ENCODE measurements at places on chromosomes 7 and 10.

- DNase-seq = no peak
These were observed 141.0 kb upstream of the LANCL2 start for GRCh38 chr7:55224111-55224510.

DNA sequence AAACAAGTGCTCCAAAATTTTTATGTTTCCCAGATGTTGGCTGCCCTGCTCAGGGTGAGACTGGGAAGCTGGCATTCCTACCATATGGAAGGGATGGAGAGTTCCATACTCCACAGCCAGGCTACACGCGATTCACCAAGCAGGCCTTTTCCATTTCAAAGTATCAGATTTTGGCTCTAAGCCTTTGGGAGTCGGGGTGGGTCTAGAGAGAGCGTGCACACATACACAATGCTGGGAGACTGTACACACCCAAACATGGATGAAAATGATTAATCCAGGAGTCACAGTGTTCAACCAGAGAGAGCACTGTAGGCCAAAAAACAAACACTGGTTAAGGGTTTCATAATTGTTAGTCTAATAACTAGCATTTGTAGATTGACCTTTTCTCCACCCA is 295.0 kb downstream of the BICC1 start:
- DNase-seq = no peak

- DNase-seq = no peak
These were observed 77.6 kb downstream of the UBE2H start for GRCh38 chr7:129875160-129875559.

- DNase-seq = no peak
These were observed 455.7 kb upstream of the KLF6 start for GRCh38 chr10:4240608-4241197.

DNA sequence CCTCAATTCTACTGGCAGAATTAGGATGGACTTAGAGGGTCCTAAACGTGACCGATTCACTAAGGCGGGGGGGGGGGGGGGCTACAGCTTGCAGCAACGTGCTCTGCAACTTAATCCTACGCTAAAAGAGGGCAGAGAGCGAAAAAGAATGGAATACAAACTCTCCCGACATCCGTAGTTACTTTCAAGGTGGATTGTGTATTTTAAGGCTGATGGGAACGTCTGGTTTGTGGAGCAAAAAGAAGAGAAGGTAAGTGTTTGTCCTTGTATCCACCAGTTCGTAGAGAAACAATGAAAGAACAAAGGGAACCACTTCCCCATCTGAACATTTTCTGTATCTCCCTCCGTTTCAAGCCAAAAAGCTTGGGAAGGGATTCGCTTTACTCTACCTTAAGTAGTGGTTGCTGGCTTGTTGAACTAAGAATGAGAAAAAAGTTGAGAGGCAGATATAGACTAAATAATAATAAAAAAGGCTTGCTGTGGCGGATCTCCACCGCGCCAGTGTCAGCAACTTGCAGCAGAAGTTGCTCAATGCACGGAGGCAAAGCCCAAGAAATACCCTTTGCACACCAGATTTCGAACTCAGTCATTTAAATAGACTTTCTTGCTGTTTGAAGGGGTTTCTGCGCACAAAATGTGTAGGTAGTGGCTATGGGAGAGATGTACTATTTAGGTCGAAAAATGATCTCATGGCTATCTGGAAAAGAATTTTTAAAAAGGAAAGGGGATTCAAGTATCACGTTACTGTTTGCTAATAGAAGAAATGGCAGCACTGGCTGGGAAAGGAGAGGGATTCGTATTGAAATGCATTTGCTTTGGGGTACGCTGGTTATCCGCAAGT is 736 bp downstream of the SKIDA1 start:
- no peak for DNase-seq

- DNase-seq = no peak
These were observed 11.8 kb upstream of the TBXAS1 start for GRCh38 chr7:139817249-139817648.

- DNase-seq = no peak
These were observed 33.0 kb upstream of the GALNTL5 start for GRCh38 chr7:151923097-151923876.

GRCh38 chr10:59236064-59236697 is 59.7 kb downstream of the PHYHIPL start:
- no peak for DNase-seq

DNA sequence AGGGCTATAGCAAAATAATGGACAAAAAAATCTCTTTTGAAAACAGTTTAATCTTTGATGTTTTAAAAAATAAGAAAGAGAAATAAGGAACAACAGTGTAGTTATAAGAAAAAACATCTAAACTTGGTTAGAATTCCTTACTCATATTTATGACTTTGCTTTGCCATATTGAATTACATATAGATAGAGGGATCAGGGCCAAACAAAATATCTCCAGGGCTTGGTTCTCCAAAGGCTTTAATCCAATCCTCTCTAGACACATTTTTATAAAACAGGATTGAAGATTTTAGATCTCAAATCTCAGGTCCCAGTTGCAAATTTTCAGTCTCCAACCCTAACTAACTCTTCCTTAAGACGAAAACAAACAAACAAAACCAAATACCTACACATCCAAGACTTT is 72.6 kb upstream of the RHOBTB1 start:
- no peak for DNase-seq

DNA sequence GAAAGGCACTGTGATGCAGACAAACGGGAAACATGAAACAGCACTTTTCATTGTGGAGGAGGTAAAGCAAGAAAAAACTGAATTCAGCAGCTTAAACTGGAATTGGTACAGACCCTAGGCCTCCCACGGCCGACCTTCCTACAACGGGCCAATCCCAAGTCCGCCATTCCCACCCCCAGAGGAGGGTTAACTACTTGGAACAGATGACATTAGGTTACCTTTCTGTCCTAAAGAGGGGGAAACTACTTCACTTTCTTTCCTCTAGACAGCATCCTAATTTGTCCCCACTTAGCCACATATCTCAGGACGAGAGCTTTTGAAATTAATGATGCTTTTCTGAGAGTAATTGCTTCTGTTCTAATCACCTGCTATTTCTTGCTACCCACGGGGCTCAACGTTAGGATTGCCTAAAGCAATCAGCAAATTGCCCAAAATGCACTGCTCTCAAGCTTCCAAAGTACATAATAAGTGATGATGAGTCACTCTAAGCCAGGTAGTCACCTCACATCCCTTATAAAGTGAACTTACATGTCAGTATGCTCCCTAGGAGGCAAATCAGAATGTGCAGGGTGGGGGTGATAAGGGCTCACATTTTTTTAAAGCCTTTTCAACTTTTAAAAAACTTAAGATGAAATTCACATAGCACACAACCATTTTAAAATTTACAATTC is 36.7 kb downstream of the LSM5 start:
- DNase-seq = no peak

DNA sequence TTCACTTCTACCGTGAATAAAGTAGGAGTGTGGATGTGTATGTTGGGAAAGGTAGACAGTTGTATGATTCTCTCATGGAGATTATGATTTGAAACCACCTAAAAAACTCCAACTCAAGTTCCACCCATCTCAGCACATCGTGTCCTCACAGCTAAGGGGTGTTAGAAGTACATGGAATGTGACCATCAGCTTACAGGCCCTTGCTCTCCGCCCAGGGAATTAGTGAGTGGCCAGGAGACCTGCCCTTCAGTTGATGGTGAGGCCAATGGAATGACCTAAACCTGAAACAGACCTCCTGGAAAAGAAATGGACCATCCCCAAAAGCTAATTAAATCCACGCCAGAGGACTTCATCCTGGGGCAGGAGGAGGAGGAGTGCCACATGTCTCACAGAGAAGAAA is 2.1 kb upstream of the WNT2 start:
- DNase-seq = no peak

DNA sequence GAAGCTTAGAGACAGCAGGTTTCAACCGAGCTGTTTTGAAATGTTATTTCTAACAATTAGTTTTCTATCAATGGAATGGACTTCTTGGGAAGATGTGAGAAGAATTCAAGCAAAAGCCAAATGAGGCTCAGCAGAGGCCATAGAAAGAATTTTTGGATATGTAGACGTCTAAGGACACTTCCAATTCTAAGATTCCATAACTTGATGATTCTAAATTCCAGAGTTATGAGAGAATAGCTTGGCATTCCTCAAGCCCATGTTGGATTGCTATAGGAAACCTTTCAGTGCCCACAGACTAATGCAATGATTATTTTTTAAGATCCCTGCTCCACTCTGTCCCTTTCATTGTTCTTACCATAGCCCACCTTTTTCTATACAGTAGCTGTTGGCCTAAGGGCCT is 77.2 kb upstream of the PALS2 start:
- DNase-seq = no peak

DNA sequence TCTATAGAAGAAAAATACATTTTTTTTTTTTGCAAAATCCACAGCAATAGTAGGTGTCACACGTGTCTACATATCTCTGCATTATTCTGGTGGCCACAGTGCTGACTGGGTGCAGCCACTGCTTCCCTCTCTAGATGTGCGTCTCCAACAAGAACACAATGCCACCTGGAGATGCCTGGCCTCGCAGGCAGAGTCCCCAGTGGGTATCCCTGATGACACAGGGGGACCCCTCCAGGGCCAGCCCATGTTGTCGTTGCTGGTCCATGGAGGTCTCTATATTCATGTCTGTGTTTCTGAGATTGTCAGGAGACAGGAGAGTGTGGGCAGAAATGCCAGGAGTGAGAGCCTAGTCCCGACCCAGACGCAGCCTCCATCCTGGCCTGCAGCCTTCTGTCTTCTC is 345.9 kb upstream of the SHH start:
- no peak for DNase-seq

- DNase-seq = no peak
These were observed 91.3 kb upstream of the NPY start for GRCh38 chr7:24192691-24193090.

DNA sequence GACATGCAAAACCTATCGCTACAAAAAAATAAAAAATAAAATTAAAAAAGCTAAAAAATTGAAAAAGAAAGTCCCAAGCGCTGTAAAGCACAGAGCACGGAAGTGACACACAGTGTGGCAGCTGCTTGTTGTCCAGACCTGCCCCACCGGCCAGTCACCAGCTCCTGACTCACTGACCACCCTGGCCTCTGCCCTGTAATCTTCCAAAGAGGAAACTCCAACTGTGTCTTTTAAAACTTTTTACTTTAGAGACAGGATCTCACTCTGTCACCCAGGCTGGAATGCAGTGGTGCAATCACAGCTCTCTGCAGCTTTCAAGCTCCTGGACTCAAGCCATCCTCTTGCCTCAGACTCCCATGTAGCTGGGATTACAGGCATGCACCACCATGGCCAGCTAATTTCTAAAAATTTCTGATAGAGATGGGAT is 23.6 kb downstream of the GNA12 start:
- peak; percentile 67 for DNase-seq

DNA sequence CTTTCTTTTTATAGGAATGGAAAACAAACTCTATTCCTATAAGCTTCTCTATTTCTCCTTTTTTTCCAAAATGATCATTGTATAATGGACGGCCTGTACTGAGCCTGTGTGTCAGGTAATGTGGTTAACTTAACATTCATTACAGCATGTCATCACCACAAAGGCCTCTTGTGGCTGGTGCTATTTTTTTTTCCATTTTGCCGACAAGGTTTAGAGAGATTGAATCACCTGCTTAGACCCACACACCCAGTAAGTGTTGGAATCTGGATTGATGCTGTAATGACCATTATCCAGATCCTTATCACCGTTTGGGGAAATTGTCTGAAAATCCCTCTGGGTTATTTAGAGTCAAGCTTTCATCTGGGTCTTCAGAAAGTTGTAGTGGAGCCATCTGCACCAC is 18.5 kb downstream of the AKR1B15 start:
- DNase-seq = no peak

GRCh38 chr7:151628846-151629604 is 109.3 kb upstream of the RHEB start:
- no peak for DNase-seq

- DNase-seq = no peak
These were observed 103.7 kb upstream of the TMEM72 start for GRCh38 chr10:44807451-44807850.

DNA sequence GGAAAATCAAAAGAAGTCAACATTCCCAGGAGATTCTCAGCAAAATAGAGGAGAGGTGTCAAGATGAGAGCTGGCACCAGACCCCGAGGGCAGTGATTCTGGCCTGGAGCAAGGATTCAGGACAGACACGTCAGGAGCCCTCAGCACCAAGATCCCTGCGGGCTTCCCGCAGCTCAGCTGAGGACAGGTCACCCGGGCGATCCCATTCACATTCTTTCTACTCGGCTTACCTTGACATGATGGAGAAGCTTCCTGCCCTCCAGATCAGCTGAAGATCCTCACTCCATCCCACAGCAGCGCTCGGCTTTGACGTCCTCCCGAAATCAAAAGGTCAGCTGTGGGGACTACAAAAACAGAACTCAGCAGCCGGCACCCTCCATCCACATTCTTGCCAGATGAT is 139.1 kb downstream of the DLG5 start:
- DNase-seq = no peak

DNA sequence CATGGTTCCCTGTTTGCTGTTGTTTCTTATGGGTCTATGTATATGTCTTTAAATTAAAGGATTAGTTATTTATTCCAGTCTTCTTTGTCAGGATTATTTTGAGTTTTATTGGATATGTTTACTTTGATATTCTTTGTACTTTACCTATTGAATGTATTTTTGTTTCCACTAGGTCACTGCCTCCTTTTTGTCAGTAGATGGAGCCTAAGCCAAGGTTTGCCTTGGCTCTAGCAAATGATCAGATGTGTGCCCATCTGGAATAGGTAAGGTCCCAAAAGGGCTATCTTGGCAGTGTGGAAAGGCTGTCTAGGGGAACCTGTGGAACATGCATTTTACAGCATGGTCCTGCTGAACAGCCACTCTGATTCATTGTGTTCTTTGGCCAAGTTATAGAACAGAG is 337.3 kb upstream of the GHITM start:
- DNase-seq = no peak

- no peak for DNase-seq
These were observed 60.7 kb downstream of the VCL start for GRCh38 chr10:74058658-74059057.

- no peak for DNase-seq
These were observed 21.5 kb downstream of the NPVF start for GRCh38 chr7:25206765-25207164.

- no peak for DNase-seq
These were observed 11.9 kb upstream of the OR6V1 start for GRCh38 chr7:143040209-143040715.

GRCh38 chr10:26997610-26998009 is 102.7 kb downstream of the ANKRD26 start:
- no peak for DNase-seq

GRCh38 chr10:108629834-108630233 is 1293.5 kb downstream of the XPNPEP1 start:
- DNase-seq = no peak
